ENCODE measurements at places on chromosomes 12 and 14. TPM values are rescaled to one million over a fixed set of nuclear protein-coding genes. Genes with fewer than 3 reads are reported as not detected.

The SLC6A15 gene
- total RNA-seq, result 9.3 TPM

The BCL11B gene
- under 0.01 TPM for total RNA-seq

The ANKS1B gene
- 0.20 TPM for total RNA-seq

The DCN gene
- not detected for total RNA-seq

The TAS2R50 gene
- 1.2 TPM for total RNA-seq

The SRGAP1 gene
- 1.3 TPM for total RNA-seq

The OR4K15 gene
- not detected for total RNA-seq

The CRACR2A gene
- 12.2 TPM for total RNA-seq

The CLEC1B gene
- total RNA-seq, result not detected

The CLEC4D gene
- not detected for total RNA-seq

The KRT72 gene
- not detected for total RNA-seq

The CALCOCO1 gene
- total RNA-seq, result 77.8 TPM

The MDM1 gene
- total RNA-seq, result 4.4 TPM

The RPGRIP1 gene
- 0.20 TPM for total RNA-seq

The LRFN5 gene
- total RNA-seq, result not detected

The KRT3 gene
- total RNA-seq, result not detected

The TMX1 gene
- 34.0 TPM for total RNA-seq

The GRIN2B gene
- not detected for total RNA-seq

The CLEC2B gene
- total RNA-seq, result 26.4 TPM

The CCDC60 gene
- total RNA-seq, result not detected

The HOXC10 gene
- total RNA-seq, result not detected

The NID2 gene
- 9.7 TPM for total RNA-seq

The IL22 gene
- total RNA-seq, result not detected

The SLC25A47 gene
- not detected for total RNA-seq

The LMNTD1 gene
- total RNA-seq, result not detected

The LTBR gene
- total RNA-seq, result 29.9 TPM
